GM13977 (cell line): ENCODE measurements at places on chromosomes 16 and 17.

DNA sequence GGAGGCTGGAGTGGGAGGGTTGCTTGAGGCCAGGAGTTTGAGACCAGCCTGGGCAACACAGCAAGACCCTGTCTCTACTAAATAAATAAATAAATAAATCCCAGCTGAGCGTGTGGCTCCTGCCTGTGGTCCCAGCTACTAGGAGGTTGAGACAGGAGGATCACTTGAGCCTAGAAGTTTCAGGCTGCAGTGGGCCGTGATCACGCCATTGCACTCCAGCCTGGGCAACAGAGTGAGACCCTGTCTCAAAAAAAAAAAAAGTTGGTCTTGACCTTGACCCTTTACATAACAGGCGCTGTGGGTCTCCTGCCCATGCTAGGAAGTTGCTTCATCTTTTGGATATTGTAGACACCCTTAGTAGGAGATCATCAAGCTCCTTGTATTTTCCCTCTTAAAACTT is 11.4 kb downstream of the ACSF2 start:
- DNase-seq, result no peak

DNA sequence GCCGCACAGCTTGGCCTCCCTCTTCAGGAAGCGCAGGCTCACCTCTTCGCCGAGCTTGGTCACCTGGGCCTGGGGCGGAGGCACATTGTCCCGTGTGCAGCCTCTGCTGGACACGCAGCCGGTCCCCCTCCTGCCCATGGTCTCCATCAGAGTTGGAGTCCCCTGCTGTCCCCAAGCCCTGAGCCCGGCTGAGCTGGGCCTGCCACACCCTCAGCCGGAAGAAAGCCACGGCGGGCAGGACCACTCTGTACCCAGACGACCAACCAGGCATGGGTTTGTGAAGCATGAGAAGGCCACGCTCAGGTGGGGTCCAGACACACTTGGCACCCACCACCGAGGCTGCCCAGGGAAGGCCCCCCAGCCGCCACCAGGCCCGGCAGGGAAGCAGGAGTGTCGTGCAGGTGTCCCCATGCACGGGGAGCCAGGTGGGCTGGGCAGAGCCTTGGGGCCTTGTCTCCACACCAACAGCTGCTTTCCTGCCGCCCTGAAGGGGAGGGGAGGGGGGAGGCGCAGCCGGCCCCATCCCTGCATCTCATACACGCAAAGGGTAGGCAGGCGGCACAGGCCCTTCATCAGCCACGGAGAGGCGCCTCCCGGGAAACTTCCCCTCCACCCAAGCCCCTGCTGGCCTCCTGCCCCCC is 5.2 kb downstream of the CCDC154 start:
- DNase-seq, result no peak

DNA sequence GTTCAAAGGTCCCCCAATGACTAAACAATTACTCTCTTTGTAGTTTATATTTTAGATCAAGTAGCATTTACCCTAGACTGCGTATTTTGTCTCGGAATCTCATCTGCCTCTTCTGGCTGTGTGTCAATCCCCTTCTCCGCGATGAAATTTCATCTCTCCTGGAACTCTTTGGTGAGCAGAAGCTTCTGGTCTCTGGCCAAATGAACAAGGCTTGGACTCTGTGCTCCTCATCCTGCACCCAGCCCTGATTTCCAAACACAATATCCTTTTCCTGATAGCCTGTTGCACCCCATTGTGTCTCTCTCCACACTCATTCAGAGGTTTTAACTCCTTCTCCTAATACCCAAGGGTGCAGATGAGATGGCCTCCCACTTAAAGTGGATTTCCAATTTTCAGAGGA is 609.4 kb upstream of the CDH5 start:
- DNase-seq, result no peak

DNA sequence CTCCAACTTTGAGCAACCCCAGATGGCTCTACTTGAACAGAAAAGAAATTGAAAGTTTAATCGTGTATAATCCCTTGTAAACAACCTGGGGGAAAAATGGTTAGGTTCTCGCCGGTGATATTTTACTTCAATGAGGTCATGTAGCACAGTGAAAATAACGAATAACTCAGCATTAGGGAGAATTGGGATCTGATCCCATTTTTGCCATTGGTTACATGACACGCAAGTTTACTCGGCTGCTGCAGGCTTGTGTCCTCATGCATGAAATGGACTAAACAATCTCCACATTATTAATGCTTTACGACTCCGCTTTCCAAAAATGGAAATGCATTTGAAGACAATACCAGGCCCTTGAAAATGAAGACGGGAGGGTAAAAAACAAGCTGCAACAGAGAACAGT is 45.5 kb upstream of the LRRC37A3 start:
- no peak for DNase-seq

DNA sequence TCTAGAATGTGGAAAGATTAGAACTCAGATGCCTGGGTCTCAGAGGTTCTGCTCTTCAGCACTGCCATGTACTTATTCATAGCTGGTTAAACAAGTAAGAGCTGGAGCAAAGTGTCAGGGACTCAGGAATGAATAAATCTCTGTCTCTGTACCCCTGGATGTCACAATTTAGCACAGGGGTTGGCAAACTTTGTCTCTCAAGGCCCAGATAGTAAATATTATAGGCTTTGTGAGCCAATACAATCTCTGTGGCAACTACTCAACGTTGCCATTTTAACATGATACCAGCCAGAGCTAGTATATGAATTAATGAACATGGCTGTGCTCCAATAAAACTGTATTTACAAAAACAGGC is 220.3 kb upstream of the MON1B start:
- DNase-seq, result no peak

GRCh38 chr16:56852401-56852730 is 12.6 kb upstream of the SLC12A3 start:
- DNase-seq, result no peak

DNA sequence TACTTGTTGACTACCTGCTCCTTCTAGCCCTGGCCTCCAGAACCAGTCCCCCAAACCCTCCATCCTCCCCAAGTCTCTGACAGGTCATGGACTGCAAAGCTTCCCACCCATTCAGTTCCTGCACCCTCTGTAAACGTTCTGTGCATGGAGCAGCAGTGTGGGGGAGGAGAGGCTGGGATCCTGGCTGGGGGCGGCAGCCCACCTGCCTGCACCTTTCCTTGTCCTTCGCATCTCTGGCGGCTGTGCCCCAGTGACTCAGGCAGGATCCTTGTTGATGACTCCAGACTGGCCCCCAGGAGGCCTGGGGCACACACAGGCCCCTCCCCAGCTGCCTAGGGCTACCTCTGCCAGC is 1.6 kb upstream of the PKMYT1 start:
- DNase-seq, result no peak

DNA sequence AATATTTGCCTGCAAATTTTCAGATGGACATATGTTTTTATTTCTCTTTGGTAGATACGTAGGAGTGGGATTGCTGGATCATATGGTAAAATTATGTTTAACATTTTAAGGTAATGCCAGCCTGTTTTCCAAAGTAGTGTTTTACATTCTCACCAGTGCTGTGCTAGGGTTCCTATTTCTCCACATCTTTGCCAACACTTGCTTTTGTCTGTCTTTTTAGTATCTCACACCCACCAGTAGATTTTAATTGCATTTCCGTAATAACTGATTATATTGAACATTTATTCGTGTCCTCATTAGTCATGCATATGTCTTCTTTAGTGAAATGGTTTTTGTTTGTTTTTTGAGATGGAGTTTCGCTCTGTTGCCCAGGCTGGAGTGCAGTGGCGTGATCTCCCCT is 58.4 kb downstream of the MRTFB start:
- no peak for DNase-seq

DNA sequence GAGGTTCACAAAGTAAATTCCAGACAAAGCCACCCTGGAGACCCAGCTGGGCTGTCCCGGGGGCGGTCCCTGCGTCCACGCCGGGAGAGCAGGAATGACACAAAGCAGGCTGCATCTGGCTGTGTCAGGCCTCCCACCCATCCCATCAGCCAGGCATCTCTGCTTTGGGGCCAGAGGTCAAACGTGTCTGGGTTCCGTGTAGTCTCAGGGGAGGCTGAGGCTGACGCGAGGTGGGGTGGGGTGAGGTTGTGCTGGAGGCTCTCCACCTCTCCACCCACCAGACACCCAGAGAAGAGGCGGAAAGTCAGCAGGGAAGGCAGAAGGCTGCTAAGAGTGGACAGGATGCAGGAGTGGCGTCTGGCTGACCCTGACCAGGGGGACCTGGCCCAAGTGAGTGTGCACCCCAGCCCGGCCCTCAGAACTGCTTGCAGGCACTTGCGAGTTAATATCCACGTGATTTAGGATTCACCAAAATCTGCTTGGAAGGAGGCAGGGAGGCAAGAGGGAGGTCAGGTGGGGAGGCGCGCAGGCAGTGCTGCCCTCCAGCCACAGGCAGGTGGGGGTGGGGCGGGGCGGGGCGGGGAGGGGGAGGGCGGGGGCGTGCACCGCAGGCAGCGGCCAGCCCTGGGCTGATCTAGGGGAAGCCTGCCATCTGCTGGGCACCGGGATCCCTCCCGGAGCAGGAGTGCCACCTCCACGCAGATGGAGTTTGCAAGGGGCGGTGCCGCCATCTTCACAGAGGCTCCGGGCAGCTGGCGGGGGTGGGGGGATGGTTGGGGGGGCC is 44.3 kb downstream of the TBC1D16 start:
- DNase-seq, result peak; percentile 87

DNA sequence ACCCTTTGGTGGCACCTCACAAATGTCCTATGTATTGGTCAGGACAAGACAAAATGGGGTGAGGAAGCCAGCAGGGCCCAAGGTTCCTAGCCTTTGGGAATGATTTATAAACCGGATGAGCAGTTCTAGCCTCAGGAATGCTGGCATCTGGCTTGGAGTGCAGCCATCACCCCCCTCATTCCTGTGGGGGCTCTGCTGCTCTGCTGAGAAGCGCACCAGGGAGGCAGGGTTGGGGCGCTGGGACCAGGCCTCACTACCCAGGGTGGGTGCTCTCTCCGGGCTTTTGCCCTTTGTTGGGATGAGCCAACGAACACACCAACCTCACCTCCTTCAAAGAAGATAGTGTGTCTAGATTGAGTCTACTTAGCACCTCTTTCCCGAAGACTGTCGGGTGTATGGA is 39.2 kb downstream of the TMEM11 start:
- DNase-seq, result no peak

DNA sequence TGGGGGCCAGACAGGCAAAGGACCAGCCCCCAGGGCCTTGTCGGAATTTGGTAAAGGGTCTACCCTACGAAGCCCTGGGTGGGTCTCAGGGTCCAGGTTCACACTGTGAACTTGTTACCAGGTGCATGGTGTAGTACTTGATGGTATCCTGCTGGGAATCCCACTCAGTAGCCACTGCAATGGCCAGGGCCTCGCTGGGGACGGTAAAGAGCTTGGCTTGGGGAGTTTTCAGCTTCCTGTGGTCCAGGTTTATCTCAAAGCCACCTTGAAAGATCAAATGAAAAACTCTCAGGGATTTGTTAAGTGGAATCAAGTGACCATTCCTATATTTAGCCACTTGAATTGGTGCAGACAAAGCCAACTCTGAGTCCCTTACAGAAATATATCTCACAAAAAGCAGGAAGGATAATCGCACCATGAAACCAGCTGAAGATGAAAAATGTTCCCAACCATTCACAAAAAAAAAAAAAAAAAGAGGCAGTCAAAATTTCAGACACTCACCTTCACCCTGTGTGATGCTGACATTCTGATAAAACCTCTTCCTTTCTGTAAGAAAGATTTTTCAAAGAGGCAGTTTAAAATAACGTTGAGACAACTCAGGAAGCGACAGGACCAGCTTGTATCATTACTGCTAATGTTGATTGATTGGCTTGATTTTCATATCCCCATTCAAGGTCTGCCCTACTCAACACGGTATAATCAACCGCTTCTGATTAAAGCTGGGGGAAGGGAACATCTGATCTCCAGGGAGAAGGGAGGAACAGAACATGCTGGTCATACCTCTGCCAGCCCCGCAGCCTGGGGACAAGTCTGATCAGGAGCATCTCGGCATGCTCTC is 10.6 kb downstream of the ATPAF2 start:
- no peak for DNase-seq

DNA sequence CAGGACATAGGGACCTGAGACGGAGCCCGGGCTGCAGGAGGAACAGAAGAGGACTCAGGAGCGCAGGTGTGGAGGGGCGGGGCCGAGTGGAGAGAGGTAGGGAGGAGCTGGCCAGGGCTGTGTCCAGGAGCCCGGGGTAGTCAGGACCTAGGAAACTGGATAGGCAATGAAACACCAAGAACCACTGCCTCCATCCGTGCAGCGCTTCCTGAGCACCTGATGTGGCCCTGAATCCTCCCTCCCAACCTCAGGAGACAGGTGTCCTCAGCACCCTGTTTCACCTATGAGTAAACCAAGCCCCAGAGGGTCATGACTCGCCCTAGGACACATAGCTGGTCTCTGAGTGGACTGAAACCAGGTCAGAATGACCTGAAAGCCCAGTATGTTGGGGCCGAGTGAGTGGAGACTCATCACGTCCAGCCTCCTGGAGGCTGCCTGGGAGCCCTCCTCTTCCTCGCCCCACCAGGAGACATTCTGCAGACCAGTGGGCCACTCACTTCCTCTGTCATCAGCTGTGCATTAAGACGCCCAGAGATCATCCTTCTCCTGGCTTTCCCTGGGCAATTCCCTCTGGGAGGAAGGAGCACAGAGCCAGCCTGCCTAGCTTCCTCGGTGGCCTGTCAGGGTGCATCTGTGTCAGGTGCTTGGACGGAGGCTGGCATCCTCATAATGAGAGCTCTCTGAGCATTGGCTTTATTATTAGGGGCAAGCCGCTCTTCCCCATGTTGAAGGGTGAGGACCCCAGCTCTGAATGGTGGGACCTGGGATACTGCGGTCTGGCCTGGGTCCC is 72.8 kb downstream of the SCNN1B start:
- no peak for DNase-seq

DNA sequence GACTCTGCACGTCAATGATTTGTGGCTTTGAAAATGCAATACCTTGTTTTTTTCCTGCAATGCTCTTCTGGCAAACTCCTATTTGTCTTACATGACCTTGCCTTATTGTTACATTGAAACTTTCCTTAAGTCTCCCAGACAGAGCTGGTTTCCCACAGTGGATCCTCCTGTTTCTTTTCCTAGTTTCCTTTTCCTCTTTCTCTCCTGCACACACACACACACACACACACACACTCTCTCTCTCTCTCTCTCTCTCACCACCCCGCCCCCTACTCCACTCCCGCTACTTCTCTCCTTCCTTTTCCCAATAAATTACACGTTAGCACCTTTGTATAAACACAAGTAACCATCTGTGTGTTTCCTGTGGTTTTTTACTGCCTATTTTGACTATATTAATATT is 2.3 kb downstream of the ORC6 start:
- DNase-seq, result no peak

DNA sequence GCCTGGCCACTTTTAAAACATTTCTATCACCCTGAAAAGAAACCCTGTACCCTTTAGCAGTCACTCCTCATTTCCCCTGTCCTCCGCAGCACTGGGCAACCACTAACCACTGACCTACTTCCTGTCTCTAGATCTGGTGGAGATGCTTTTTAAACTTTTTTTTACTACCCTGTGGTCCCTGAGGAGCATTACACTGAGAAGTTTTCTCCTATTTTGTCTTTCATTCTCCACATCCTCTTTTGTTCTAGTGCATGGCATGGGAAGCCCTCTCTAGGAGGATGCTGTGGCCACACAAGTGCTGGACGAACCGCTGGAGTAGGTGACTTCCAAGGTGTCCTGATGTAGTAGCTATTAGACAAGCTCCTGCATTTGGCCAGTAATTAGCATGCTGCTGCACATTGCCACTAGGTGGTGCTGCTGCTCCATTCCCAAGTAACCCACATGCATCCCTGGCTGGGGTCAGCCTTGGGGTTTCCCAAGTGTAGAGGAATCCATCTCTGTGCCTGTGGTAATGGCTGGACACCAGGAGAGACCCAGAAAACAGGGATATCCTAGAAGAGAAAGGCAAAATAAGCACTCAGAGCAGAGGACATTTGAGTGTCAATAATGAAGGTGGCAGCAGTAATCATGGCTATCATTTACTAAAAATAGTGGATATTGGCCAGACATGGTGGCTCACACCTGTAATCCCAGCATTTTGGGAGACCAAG is 143.8 kb upstream of the CRHR1 start:
- DNase-seq, result peak; percentile 72
